ENCODE measurements at places on chromosomes 7 and 10. TPM values are rescaled to one million over a fixed set of nuclear protein-coding genes. Genes with fewer than 3 reads are reported as not detected.

- no peak for DNase-seq
Observed at GRCh38 chr10:80463868-80464267, 9.8 kb downstream of the TSPAN14 start.

- no peak for DNase-seq
Observed at GRCh38 chr10:8041992-8042720, 12.3 kb upstream of the GATA3 start.

DNA sequence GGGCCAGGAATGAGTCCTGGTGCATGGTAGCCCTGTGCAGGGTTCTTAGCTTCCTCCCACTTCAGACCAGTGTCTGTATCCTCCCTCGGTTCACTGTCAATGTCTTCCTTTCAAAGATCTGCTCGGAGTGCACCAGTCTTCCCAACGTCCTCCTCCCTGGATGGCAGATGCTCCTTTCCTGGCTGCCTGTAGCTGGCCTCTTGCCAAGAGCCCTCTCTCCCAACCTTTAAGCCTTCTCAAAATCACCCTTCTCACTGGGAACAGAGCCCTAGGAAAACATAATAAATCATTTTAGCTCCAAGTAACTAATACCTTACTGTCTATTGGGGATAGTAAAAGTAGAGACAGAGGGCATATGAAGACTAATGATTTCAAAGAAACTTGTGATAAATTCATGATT is 490.6 kb downstream of the CCSER2 start:
- DNase-seq = no peak

Gene AKR1C4
- not detected for polyA plus RNA-seq

DNA sequence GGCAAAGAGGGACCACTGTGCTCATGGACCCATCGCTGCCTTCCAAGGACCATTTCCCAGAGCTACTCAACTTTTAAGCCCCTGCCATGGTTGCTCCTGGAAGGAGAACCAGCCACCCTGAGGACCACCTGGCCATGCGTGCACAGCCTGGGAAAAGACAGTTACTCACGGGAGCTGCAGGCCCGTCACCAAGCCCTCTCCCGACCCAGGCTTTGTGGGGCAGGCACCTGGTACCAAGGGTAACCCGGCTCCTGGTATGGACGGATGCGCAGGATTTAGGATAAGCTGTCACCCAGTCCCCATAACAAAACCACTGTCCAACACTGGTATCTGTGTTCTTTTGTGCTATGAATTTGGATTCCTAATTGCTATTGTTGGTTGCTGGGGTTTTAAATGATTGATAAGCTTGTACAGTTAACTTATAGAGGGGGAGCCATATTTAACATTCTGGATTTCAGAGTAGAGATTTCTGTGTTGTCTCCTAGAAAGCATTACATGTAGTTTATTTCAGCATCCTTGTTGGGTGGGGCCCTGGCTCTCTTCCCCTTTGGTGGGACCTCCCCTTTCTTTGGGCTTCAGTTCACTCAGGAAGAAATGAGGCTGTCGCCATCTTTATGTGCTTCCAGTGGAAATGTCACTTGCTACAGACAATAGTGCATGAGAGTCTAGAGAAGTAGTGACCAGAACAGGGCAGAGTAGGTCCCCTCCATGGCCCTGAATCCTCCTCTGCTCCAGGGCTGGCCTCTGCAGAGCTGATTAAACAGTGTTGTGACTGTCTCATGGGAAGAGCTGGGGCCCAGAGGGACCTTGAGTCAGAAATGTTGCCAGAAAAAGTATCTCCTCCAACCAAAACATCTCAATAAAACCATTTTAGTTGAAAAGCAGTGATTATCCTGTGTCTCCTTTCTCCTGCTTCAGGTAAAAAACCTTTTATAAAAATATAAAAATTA is 19.4 kb downstream of the LAT2 start:
- no peak for DNase-seq

Gene CPXM2
- polyA plus RNA-seq = 6.4 TPM

DNA sequence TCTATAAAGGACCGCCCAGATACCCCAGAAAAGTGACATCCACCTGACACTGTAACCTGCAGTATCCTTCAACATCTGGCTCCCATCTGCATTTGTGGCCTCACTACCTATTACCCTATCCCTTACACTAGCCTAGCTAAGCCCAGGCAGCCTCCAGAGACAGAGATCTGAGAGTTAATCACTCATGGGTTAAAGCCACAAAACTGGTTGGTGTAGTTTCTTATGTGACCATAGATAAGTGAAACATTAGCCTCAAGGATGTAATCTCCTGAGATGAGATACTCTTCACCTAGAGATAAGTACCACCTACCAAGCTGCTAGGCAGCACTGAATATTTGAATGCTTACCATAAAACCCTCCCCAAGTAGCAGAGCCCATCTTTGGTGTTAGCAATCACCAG is 35.4 kb downstream of the CTTNBP2 start:
- no peak for DNase-seq

GRCh38 chr10:128723631-128724205 is 597.5 kb upstream of the MKI67 start:
- no peak for DNase-seq

Gene EPO
- polyA plus RNA-seq = 0.10 TPM

GRCh38 chr7:138796038-138796615 is 1.7 kb upstream of the TMEM213 start:
- no peak for DNase-seq

GRCh38 chr10:115028419-115028818 is 64.7 kb upstream of the ATRNL1 start:
- no peak for DNase-seq

DNA sequence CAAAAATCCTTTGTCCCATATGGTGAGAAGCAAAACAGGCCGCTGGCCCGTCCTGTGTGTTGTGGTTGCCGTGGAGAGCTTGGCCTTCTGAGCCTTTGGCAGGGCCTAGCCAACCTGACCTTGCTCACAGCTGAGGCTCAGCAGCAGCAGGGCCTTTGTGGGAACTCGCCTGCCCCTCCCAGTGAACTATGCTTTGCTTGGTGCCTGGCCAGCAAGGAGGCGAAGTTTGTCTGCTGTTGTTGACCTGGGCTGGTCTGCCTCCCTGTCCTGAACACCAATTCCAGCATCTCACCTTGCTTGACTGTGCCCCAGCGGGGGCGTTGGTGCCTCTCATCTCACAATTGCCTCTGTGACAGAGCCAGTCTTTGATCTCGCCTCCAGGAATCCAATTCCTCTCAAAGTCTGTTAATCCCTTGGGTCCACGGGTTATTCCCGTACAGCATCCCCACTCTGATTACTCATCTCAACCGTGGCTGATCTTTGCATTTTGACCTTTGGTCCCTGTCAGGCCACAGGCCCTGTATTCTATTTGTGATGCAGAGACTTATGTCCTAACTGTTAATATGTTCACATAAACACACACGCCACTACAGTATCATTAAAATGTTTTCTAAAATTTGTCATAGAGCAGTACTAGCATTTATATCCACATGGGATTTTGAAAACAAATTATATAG is 22.6 kb downstream of the EPDR1 start:
- no peak for DNase-seq

DNA sequence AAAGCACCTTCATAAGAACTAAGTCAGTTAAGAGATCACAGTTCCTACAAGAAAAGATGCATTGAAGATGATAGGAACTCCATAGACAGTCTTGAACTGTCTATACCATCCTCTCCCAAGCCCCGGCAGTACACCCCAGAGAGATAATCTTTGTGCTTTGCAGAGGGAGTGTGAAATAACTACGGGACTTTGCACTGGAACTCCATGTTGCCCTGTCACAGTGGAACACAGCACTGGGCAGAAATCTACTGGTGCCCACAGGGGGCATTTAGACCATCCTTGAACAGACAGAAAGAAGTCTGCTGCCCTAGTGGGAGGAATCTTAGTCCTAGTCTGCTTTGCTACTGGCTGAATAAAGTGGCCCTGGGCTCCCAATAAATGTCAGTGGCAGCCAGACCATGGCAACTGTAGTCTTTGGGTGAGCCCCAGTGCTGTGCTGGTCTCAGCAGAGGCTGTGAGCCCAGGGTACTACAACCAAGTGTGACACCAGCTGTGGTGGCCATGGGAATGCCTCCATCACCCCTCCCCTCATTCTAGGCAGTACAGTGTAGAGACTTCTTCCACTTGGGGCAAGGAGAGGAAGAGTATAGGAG is 107.7 kb upstream of the TMEM168 start:
- no peak for DNase-seq

DNA sequence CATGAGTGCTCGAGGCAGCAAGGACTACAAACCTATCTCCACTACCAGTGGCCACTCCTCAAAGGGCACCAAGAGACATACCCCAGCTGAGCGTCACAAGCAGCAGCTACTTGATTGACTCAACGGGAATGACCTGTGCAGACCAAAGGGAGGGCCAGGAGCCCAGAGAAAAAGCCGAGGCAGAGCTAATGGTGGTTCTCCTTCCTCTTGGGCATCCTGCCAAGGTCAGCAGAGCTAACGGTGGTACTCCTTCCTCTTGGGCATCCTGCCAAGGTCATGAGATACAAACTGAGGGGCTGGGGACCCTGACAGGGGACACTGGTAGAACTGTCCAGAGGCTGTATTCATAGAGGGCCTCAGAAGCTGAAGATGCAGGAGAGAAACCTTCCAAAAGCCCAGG is 60.4 kb downstream of the FAM53B start:
- DNase-seq = no peak

- DNase-seq = no peak
Observed at GRCh38 chr7:75625868-75626267, 112.9 kb downstream of the HIP1 start.

Gene ASB10
- not detected for polyA plus RNA-seq

Gene ATAD1
- polyA plus RNA-seq = 66.1 TPM

DNA sequence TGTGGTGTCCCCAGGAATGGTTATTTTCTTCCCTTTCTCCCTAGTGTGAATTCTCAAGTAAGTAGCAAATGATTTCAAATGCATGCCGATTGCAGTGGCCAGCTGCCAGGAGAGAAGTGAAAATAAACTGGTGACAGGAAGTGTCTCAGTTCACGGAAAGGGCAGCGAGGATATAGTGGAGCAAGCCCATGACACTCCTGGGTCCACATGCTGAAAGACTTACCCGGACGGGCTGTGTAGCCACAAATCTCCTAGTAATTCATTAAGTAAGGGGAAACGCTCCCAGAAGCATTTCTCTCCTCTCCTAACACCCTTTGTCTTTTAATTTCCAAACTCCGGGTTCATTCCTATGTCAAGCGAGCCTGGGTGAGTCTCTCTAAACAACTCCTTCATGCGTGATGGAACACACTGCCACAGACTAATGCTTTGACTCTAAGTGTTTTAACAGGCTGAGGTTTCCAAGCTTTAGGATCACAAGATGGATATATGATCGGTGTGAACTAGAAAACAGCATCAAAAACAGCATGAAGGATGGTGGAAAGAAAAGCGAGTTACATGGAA is 125.6 kb downstream of the CYP26A1 start:
- DNase-seq = peak; percentile 67

Measured in right renal cortex interstitium (tissue), 3 donors.